Daoy (cell line): ENCODE measurements at places on chromosomes 7 and 10.
A peak's percentile ranks its signal among the peaks of the same experiment; 100 is the strongest.

GRCh38 chr10:110802551-110803238 is 69.0 kb upstream of the PDCD4 start:
- DNase-seq = peak; percentile 92

- DNase-seq = peak; percentile 65
These were observed 4.2 kb upstream of the RPEL1 start for GRCh38 chr10:103241262-103242011.

DNA sequence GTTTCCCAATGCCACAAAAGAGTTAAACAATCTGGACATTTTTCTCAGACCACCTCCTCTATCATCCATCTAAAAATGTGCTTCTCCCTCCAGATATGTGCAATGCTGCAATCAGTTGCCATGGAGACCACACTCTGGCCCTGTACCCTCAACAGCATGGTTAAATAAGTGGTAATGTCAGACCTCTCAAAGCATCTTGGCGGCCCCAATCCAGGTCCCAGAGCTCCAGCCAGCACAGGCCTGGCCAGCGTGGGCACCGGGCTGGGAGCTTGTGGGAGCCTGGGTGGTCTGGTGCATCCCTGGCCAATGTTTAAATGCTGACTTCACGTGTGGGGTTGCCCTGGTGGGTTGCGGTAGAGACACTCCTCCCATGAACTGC is 362.9 kb upstream of the ZNF32 start:
- no peak for DNase-seq

- peak; percentile 29 for DNase-seq
These were observed 258.0 kb upstream of the SP4 start for GRCh38 chr7:21169667-21170580.

GRCh38 chr10:96025566-96025965 is 17.8 kb upstream of the CCNJ start:
- DNase-seq = peak; percentile 15

- no peak for DNase-seq
These were observed 220.2 kb downstream of the JAZF1 start for GRCh38 chr7:27960415-27960814.

DNA sequence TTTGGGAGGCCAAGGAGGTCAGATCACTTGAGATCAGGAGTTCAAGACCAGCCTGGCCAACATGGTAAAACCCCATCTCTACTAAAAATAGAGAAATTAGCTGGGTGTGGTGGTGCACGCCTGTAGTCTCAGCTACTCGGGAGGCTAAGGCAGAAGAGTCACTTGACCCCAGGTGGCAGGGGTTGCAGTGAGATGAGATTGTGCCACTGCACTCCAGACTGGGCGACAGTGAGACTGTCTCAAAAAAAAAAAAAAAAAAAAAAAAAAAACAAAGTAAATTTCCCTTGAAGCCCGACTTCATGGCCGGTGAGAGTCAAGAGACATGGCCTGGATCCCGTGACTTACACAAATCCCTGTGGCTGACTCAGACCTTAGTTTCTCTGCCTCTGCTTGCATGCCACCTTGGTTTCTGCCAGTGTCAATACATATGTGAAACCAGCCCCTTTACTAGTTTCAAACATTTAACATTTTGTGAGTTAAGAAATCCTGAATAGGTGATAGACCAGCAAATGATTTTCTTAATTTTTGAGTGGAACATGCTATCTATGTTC is 62.8 kb downstream of the ZEB1 start:
- DNase-seq = peak; percentile 42
